ENCODE measurements at places on chromosomes 16 and 17.

DNA sequence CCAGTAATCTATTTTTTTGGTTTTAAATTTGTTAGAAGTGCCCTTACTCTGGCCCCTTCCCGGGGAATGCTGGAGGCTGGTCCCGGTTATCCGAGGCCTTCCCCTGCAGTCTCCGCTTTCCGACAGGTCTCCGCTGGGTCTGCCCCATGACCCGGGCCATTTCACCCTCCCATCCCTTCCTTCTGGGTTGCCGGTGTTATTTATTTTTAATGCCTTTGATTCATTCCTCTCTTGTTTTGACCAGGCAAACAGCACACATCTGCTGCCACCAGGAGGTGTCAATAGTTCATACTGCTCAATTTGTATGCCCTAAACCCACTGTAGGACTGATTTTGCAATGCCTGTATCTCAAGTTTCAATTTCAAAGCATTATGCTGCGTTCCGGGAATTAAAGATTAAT lies 113.2 kb upstream of the IRX5 start:
- no peak for DNase-seq

- no peak for DNase-seq
Measured at GRCh38 chr17:30173649-30174048, 57.0 kb downstream of the NSRP1 start.

DNA sequence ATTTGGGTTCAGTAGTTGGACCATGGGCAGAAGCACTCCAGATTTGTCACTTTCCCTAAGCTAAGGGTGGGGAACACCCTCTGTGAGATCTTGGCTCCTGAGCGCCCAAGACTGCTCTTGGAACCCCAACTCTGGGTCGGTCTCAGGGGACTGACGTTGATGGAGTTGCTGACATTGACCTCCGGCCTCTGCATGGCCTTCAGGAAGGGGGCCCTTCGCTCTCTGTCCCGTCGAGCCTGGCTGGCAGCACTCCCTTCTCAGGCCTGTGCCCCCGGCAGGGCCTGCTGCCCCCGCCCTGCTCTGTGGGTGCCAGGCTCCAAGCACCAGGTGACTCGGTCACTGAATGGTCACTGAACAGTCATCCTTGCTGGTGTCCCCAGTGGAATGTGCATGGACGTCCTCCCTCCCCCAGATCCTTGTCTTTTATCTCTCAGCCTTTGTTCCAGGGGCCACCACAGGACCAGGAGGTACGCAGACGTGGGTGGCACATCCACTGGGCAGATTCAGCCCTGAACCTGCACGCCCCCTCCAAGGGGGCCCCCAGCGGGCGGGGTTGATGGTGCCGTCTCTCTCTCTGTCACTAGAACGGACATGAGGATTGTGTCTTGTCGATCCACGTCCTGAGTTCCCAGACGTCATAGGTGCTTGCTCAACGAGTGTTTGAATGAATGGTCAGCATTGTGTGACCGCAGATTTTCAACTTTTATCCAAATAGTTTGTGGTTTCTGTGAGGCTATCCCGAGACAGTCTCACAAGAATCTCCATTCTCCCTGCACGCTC lies 314.5 kb downstream of the SEC14L1 start:
- DNase-seq, result no peak

DNA sequence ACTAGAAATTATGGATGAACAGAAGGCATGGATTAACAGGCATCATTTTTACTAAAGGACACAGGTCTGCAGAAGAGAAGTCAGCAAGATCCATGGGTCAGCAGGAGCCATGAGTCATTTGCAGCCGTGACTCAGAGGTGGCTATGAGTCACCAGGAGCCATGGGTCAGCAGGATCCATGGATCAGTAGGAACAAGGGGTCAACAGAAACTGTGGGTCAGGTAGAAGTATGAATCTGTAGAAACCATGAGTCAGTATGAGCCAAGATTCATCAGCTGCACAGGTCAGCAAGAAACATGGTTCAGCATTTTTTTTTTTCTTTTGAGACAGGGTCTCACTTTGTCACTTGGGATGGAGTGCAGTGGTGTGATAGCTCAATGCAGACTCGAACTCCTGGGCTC lies 58.2 kb upstream of the HS3ST4 start:
- DNase-seq, result no peak

GRCh38 chr17:80647746-80648145 lies 103.1 kb downstream of the RPTOR start:
- DNase-seq, result no peak

DNA sequence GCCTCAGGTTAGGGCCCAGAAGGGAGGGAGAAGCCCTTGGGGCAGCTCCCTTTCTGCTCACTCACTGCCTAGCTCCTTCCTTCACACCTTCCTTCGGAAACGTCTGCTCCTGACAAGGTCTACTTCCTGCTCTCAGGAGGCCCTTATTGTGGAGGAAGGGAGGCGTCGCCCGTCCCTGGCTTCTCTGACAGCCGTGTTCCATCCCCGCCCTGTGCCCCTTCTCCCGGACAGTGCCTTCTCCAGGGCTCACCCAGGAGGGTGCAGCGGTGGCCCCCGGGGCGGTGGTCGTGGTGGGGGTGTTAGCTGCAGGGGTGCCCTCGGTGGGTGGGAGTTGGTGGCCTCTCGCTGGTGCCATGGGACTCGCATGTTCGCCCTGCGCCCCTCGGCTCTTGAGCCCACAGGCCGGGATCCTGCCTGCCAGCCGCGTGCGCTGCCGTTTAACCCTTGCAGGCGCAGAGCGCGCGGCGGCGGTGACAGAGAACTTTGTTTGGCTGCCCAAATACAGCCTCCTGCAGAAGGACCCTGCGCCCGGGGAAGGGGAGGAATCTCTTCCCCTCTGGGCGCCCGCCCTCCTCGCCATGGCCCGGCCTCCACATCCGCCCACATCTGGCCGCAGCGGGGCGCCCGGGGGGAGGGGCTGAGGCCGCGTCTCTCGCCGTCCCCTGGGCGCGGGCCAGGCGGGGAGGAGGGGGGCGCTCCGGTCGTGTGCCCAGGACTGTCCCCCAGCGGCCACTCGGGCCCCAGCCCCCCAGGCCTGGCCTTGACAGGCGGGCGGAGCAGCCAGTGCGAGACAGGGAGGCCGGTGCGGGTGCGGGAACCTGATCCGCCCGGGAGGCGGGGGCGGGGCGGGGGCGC lies 231.9 kb downstream of the SEC14L1 start:
- no peak for DNase-seq

DNA sequence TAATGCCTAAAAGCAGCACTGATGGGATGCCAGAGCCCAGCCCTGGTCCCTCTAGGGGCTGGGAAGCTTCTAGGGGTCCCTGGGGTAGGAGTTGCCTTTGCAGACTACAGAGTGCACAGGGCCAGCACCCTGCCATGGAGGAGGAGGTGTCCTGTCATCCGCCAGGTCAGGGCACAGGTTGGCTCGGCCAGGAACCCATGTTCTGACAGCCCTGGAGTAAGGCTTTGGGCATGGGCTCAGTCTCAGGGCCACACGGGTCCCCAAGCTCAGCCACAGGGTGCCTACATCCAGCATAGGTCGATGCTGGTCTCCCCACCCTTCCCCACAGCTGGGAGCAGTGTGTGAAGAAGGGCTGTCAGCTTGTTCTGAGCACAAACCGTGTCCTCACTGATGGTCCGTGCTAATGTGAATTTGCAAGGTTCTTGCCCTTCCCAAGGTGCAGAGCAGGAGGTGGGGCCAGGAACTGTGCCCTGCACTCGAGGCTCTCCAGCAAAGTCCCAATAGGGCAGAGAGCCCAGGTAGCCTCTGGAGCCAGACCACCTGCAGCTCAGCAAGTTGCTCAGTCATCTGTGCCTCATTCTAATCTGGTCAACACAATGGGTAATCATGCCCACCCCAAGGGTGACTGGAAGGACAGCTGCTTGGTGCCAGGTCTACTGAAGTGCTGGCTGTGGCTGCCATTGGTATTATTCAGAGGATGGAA lies 72.8 kb downstream of the AMFR start:
- no peak for DNase-seq

- DNase-seq, result no peak
Measured at GRCh38 chr16:47965439-47965838, 190.4 kb downstream of the ABCC12 start.

- DNase-seq, result no peak
Measured at GRCh38 chr16:85401370-85401916, 211.7 kb upstream of the GSE1 start.

DNA sequence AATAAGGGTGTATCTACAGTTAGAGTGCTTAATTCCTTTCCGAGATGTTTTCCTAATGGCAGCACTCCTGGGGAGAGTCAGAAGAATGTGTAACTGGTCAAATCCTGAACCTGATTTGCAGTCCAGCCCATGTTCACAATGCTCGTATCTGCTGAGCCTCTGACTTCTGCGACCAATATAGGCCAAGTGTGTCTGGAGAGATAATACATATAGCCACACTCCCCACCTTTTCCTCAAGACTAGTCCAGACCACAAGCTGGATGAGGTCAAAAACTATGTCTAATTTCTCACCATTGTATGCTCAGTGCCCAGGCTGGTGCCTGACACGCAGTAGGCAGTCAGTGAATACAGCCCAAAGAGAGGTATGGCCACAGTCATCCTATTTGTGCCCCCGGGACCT lies 58.0 kb downstream of the XYLT1 start:
- DNase-seq, result no peak

- DNase-seq, result no peak
Measured at GRCh38 chr16:74296104-74296431, 546 bp upstream of the PSMD7 start.

DNA sequence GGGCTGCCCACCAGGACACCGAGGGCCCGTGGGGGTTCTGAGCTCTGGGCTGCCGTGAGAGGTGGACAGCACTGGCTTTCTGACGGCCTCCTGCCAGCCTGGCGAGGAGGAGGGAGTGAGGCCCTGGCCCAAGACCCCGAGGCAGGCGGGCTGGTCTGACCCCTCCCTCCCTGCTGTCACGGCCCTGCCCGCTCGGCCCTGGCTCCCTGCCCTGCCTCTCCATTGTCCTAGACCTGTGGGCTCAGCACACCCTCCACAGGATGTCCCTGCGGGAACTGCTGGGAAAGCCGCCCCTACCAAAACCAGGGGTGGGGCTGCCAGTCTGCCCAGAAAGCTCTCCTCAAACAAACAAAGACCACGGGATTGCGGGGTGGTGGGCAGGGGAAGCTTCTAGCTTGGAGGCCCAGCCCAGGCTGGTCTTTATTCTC lies 20.7 kb downstream of the SPNS2 start:
- DNase-seq, result no peak

DNA sequence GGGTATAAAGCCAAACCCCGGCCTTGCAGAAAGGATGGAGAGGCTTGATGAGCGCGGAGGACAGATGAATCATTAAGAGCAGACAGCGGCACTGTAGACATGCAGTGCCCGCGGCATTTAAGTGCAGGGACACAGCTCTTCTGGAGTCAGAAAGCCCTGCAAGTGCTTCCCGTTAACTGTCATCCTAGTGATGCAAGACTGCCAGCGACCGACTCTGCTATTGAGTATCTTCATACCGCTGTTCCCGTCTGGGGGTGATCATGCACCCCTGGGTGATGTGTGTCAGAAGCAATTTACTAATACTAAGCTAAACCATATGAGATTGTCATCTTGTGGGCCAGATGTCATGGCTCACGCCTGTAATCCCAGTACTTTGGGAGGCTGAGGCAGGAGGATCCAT lies 101.0 kb downstream of the ABCC6 start:
- no peak for DNase-seq

DNA sequence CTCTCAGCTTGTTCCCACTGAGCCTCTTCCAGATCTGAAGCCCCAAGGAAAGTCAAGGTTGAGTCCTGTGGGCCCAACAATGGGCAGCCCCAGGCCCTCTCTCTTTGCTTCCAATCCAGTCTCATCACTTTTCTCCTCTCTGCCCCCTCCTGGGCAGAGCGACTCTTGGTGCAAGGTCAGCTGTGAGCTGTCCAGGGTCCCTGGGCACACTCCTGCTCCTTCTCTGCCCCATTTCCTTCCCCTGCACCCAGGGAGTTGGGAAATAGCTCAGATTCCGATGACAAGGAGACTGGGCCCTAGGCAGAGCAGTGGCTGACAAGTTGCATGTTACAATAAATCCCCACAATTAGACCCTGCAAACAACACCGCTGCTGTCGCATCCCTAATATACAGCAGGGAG lies 16.1 kb upstream of the CRHR1 start:
- no peak for DNase-seq

- no peak for DNase-seq
Measured at GRCh38 chr17:8867361-8867981, at the start of gene PIK3R6. Gene PIK3R6 (minus strand): TSS chr17:8867674. CDS start chr17:8849794, 17,880 bp downstream.

DNA sequence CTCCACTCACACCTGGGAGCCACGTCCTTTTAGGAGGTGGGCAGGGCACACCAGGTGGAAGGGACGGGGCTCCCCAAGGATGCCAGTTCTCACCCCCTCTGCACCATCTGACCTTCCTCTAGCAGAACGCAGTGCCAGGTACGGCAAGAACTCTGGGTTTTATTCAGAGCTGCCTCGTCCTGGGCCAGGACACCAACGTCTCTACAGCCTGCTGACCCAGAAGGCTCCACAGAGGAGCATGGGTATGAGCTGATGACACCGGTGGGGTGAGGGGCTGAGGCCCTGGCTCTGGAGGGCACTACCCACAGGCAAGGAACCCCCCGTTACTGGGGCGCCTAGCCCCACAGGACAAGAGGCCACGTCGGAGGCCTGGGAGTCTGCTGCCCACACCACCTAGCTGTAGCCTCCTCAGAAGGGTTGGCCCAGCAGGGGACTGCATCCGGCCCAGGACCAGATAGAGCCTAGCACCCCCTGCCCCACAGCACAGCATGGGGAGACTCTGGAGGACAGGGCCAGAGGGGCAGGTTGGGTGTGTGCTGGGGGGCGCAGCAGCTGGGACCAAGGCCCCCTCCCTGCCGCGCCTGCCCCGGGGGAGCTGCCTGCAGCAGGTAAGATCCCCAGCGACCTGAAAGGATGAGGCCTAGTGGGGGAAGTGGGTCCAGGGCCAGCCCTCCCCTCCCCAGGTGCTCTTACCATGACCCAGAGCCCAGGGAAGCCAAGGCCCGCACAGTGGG lies 13.9 kb downstream of the BCAR1 start:
- no peak for DNase-seq

GRCh38 chr17:64662774-64663367 lies 764 bp upstream of the SMURF2 start:
- DNase-seq, result no peak

DNA sequence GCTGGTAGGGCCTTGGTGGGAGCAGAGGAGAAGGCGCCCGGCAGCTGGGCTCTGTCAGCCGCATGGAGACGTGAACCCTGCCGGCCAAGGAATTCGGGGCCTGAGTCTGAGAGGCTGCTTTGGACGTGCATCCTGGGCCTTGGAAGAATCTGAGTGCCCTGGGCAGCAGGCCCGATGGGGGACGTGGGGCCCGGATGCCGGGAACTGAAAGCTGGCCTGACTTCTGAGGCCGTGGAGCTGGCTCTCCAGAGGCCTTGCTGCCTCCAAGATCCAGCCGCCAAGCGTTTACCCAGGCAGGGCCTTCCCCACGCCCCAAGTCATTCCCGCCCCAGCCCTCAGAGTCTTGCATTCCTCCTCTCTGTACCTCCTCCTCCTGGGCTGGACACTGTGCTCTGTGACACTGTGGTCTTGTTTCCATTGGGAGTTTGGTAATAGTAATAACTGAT lies 37.2 kb downstream of the NKD1 start:
- DNase-seq, result no peak

DNA sequence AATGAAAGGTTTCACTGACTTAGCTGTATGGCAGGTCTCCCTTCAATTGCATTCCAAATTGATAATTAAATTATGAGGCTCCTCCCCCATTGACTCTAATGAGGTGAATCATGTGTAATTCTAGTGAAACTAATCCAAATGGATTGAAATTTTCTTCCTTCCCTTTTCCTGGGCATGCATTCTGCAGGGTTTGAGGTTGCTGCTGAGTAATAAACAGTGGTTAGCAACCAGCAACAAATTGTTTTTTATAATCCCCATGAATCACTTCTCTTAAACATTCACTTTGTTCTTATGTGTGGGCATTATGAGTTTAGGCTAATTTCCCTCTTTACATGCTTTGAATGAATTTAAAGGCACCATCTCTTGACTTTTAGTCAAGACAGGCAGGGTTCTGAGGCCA lies 43.4 kb downstream of the MYOCD start:
- no peak for DNase-seq

GRCh38 chr16:50270510-50271147 lies 4.3 kb downstream of the ADCY7 start:
- no peak for DNase-seq

Measured in SK-N-MC (cell line).